ENCODE measurements at places on chromosomes 13 and 19.

DNA sequence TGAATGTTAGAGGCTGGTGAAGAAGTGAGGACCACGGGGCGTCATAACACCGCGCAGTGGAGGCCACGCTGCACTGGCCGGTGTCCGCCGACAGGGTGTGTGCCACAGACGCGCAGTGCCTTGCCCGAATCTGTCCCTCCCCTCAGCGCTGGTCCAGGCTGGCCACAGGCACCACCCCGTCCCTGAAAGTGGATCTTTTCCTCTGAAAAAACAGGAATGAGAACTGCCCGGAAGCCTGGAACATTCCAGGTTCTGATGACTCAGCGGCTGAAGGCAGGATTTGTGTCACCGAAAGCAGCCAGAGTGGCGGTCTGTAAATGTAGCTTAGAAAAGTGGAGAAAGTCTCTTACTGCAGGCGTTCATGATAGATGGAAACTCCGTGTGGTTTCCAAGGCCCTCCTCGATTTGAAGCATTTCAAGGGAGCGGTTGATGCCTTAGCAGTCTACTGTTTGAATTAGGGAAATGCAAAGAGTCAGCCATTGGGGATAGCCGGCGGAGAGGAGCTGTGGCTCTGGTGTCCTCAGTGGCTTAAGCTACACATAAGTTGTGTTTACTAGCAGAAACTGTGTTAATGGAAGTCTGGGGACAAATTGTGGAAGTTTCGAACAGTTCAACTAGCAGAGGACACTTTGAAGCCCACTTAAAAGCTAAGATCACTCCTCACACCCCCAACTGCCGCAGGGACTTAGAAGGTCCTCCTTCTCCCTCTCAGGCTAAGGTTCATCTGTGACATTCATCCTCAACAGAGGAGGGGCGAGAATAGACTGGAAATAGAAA, 70.8 kb downstream of the NUFIP1 start:
- DNase-seq: peak; percentile 92

DNA sequence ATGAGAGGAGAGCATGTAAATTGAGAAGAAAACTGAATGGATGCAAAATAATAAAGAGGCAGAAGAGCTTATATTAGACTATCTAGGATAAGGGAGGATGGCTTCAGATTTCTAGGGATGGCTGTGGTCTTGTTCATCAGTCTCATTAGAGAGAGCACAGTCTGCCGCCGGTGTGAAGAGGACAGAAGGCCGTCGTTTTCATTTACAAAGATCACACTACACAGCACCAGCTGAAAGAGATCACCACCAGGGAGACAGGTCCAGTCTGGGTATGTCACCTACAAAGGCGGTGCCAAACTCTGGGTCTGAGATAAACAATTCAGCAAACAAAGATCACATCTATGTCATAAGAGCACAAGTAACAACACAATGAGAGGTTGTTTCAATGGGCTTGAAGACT, 1222.3 kb upstream of the SLC10A2 start:
- DNase-seq: no peak

DNA sequence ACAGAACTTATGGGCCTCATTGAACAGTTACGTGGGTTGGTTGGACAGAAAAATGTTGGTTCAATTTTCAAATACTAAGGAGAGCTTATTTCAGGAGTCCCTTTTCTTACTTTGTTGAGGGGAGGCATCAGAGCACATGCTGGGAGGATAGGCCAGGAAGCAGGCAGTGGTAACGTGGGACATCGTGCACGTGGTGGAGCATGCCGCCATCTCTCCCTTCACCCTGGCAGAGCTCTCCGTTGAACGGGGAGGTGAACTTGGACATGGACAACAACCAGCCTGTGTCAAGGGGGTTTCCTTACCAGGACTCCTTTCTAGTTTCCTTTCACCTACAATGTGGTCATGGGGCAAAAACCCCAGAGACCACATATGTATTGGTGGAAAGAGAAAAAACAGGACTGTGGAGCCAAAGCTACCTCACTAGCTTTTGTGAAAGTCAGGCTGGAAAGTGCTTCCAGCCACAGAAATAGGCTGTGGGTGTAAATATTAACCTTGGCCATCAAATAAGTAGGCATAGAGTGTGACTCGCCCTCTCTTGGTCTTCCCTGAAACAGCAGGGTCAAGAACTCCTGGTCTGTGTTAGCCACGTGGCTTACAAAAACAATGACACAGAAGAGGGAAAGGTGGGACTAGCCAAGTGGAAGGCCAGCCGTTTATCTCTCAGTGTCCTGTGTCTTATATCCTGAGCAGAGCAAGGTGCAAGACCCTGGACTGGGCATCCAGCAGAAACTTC, 14.4 kb downstream of the MICOS13 start:
- DNase-seq: peak; percentile 42

- no peak for DNase-seq
Observed at GRCh38 chr19:4588291-4588761, 28.8 kb upstream of the SEMA6B start.

DNA sequence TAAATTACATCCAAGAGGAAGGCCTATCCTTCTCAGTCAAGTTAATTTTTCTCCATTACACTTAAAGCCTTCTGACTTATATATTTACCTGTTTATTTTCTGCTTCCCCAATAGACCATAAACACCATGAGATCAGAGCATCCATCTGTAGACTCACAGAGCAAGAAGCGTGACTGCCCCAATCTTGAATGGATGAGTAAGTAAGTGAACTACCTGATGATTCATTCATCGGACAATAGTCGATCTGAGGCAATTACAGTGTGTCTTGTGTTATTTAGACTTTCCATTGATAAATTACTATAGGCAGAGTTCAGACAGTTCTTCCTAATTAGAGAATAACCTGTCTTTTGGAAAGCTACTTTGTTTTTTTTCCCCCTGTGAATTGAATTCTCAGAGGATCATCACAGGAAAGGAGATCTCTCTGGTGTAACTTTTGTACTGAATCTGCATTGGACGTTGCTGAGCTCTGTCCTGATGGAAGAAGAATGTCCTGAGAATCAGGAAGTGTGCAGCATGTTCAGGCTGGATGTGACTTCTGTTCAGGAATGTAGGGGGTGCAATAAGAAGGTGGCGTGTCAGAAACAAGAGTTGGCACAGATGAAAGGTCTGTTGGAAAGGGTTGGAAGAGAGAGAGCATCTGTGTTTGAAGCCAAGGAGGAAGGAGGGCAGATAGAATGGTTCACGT, 367.0 kb downstream of the NALCN start:
- DNase-seq: peak; percentile 24

DNA sequence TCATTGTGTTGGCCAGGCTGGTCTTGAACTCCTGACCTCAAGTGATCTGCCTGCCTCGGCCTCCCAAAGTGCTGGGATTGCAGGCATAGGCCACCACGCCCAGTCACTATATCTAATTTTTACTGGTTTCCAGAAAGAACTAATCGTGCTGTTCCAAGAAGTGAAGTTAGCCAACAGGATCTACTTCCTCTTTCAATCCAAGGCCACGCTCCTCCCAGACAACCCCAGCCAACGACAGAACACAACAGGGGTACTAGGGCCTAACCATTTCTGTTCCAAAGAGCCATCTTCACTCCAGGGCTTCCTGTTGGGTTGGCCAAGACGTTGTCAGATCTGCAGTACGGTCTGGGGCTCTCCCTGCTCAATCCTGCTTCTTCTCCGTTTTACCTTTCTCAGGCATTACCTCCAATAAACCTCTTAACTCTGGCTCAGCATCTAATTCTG, 7.0 kb upstream of the LSM14A start:
- no peak for DNase-seq

DNA sequence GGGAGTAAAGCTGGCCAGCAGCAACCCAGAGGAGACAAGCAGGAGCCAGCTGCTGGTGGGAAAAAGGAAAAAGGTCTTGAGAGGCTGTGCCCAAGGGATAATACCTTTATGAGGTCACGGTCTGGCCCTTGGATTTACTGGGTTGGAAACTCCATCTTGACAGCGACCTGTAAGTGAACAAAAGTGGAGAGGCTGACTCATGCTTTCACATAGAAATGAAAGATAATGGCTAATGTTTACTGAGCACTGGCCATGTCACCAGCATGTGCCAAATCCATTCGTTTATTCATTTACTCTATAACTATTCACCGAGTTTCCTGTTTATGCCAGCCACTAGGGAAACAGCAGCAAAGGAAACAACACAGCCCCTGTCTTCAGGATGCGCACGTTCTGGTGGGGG, 4.7 kb downstream of the VRK3 start:
- DNase-seq: no peak

GRCh38 chr13:31154939-31155338, 6.8 kb downstream of the HSPH1 start:
- DNase-seq: no peak

GRCh38 chr19:41936416-41936850, 8.2 kb upstream of the ERFL start:
- DNase-seq: peak; percentile 73

GRCh38 chr13:73708393-73708985, 425.7 kb downstream of the KLF12 start:
- DNase-seq: peak; percentile 70

- no peak for DNase-seq
Observed at GRCh38 chr13:71516521-71516920, 350.5 kb downstream of the DACH1 start.

- no peak for DNase-seq
Observed at GRCh38 chr13:20974981-20975585, 72.5 kb upstream of the XPO4 start.

- peak; percentile 61 for DNase-seq
Observed at GRCh38 chr13:84445776-84446175, 563.5 kb upstream of the SLITRK1 start.

DNA sequence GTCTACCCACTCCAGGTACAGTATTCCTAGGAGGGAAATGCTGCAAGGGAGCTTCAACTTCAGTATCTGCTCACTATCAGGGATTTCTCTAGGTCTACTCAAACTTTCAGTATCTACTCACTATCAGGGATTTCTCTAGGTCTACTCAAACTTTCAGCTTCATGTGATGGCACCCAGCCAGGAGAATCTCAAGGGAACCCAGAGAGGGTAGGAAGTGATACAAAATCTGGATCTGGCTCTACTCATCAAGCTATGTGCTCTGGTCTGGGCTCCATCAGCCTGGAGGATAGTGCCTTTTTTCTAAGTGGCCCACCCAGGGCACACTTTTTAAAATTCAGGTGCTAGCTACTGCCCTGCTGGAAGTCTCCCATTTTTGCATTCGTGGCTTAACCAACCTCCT, 52.3 kb upstream of the FNDC3A start:
- DNase-seq: no peak
